ENCODE measurements at places on chromosomes 1 and 21.

GRCh38 chr1:94199398-94199797 lies 38.0 kb downstream of the ARHGAP29 start:
- DNase-seq, result no peak

DNA sequence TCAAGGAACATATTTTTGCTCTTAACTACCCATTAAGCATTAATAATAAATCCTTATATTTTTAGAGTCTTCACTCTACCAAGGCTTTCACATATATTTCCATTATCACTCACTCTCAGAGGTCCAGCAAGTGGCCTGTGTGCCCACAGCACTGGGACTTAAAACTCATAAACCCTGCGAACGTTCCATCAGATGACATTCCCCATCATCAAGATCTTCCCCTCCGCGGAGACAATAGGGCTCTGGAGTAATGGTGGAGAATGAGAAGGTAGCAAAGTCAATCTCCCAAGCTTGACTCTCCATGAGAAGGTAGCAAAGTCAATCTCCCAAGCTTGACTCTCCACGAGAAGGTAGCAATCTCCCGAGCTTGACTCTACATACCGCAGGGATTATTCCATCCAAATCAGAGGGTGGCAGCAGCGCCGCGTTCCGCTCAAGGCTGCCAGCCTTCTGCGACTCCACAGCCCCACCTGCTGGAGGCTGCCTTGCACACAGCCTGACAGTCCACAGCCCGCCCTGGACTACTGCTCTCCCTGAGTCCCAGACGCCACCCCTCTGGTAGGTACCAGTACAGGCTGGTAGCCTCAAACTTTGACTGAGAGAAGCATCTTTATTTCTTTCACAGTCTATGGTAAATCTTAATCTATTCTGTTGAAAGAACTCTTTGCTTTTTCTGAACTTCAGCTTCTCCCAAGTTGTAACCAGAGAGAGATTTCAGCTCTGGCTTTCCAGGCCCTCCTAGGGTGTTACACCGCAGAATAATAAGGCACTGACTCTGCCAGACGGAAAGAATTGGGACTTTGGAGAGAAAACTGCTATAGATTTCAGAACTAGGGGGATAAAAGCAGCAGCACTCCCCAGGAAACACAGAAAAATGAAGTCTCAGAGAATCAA lies 26.4 kb upstream of the CTTNBP2NL start:
- peak; percentile 95 for DNase-seq

GRCh38 chr1:25476186-25477097 lies 45.7 kb downstream of the MACO1 start:
- no peak for DNase-seq

GRCh38 chr1:112472142-112472541 lies 36.6 kb upstream of the WNT2B start:
- DNase-seq, result no peak

- DNase-seq, result no peak
Observed at GRCh38 chr1:58255192-58255591, 291.3 kb downstream of the OMA1 start.

DNA sequence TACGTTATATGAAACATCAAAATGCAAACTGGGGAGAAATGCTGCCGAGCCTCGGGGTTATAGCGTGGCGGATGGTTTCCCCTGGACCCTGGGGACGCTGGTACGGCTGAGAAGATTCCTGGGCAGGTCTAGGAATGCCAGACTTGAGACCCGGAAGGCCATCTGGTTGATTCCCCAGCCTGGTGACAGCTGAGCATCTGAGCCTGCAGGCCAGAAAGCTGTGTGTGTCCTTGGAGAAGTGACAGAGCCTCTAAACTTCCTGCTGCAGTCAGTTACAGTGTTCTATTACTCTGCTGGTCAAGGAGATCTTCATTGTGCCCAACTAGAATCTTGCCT lies 2.3 kb downstream of the VASH2 start:
- no peak for DNase-seq

DNA sequence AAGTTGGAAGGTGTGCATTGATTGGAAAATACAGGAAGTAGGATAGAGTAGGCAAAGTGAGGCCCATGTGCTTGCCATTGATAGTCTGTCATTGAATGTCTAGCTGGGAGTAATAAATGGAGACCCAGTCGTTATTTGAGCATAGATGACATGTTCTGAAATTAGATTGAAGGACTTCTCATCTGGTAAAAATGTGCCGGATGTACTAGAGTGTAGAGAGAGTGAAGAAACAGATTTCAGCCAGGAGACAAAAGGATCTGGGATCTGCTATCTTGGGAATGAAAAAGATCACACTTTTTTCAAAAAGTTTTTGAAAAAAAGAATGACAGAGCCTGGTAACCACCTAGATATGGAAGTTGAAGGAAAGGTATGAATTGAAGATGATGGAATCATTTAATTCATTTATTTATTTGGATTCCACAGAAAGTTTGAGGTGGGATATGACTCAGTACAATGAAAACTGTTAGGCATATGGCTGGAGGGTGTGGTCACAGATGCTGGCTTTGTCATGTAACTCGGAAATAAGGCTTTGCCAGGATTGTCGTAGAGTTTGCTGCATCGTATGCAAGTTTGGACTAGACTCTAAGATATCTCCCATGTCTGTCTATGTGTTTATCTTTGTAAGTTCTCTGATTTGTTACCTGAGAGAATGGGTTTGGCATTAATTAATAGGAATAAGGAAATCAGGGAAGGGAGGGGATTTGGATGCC lies 137.1 kb downstream of the PBX1 start:
- peak; percentile 36 for DNase-seq

DNA sequence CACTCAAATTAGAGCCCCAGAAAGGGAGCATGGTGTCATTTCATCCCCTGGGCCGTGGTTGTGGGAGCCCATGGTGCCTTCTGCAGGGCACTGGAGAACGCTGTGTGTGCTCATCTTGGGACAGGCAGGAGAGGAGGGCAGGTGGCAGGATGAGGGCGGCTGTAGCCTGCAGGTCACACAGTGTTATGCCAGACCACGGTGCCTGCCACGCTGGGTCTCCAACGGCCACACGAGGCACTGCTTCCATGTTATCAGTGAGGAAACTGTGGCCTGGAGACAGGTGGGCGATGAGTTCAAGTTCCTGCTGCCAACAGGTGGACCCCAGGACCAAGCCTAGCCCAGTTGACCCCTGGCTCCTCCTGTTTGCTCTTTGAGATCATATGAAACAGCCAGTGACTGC lies 21.0 kb downstream of the ABCG1 start:
- no peak for DNase-seq

DNA sequence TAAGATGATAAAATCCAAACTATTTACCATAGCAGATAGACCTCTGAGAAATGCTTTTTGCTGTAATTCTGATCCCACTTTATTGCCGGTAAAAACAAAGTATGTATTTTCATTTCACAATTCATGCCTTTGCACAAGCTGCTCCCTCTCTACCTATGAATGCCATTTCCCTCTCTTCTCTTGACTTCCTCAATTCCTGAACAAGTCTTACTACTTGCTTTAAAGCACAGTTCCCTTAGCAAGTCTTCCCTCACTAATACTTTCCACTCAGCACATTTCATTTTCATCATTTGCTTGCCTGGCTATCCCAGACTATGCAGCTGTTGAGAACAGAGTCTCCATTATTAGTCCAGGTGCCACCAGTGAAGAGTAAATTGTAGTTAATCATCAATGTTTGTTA lies 13.8 kb downstream of the GPATCH2 start:
- no peak for DNase-seq

DNA sequence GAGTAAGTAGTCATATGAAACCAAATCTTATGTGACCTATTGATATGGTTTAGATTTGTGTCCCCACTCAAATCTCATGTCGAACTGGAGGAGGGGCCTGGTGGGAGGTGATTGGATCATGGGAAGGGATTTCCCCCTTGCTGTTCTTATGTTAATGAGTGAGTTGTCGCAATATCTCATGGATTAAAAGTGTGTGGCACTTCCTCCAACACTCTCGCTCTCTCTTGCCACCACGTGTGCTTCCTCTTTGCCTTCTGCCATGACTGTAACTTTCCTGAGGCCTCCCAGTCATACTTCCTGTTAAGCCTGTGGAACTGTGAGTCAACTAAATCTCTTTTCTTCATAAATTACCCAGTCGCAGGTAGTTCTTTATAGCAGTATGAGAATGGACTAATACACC lies 241.2 kb downstream of the RGS7 start:
- peak; percentile 17 for DNase-seq

DNA sequence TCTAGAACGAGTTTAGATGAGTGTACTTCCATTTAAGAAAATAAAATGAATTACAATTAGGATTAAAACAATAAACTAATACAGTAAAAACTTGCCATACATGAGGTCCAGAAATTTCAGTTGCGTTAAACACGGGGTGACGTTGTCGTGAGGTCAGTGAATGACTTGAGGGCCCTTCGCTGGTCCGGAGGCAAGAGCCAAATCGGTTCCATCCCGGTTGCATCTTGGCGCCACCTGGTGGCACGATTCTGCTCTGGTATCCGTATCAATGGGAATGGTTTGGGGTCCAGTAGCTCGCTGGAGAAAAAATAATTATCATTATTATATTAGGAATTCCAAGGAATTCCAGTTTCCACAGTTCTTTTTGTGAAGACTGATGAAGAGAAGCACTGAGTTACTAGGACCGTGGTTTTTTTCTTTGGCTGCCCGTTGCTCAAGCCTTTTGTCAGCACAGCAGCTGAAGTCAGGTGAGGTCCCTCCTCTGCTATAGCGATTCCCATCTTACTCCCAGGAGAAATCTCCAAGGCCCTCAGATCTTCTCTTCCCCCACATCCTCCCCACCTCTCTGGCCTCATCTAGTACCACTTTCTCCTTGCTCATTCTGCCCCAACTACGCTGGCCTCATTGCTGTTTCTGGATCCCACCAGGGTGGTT lies 161.4 kb downstream of the SLC35F3 start:
- DNase-seq, result peak; percentile 84

DNA sequence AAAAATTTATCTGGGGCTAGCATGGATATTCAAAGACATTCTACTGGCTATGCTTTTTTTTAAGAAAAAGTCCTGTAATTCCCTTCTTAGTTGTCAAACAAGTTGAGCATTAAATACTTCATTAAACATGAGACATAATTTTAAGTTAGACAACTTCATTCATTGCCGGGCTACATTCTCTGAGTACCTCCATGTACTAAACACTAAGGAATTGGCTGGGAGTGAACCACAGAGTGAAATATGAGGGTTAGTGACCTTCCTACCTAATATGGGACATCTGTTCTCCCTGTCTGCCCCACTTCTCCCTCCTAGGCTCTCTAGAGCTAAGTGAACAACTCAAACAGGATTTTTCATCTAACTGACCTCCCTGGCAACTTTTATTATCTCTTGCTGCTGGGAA lies 370.4 kb downstream of the VAV3 start:
- no peak for DNase-seq

DNA sequence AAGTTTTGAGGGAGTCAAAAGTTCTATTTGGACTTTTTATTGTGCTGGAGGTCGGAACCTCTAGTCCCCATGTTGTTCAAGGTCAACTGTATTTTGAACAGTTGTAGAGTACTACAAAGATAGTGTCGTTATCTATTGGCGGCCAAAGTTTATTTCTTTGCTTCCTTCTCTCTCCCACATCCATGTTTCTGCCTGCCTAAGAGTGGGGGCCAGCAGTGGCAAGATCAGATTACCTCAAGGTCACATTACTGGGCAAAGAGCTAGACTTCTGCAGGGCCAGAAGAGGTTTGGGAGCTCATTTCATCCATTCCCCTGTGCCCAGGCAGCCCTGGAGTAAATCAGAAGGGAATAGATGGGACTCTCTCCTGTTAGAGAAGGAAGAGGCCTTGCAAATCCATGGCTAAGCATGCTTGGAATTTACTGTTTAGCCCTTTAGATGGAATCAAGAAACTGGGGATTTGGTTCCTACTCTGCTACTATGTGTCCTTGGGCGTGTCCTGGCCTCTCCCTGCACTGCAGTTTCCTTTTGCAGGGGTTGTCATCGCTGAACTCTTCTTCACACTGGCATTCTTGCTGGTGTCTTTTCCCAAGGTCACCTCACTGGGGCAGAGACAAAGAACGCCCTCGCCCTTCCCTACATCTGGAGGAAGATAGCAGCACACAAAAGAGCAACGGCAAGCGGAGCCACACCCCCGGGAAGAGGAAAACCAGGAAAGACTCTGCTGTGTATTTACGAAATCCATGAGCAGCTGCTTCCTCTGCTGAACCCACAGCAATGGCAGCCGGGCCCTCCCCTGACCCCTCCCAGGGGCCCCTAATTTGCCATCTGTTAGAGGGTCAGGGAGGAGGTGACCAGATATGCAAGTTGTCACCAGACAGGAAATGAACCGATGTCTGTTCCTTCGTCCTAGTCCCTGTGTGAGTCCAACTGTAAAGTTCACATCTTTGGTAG lies 73.3 kb downstream of the PLPP3 start:
- DNase-seq, result no peak

DNA sequence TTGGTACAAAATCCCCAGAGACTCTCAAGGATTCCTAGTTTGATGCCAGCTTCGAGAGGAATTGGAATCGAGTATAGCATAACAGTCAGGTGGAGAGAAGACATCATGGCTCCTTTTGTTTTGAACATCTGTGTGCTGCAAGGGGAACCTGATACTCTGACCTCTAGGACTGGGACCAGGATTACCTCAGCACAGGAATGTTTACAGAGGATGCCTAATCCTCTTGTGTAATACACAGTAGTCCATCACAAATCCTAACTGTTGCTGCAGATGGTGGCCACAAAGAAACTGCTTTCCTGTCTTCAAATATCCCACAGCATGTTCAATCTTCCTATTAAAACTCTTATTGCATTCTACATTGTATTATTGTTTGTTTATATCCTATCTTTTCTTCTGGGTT lies 111.8 kb upstream of the PRMT6 start:
- no peak for DNase-seq

GRCh38 chr1:1926886-1927660 lies 8.0 kb upstream of the TMEM52 start:
- DNase-seq, result no peak

DNA sequence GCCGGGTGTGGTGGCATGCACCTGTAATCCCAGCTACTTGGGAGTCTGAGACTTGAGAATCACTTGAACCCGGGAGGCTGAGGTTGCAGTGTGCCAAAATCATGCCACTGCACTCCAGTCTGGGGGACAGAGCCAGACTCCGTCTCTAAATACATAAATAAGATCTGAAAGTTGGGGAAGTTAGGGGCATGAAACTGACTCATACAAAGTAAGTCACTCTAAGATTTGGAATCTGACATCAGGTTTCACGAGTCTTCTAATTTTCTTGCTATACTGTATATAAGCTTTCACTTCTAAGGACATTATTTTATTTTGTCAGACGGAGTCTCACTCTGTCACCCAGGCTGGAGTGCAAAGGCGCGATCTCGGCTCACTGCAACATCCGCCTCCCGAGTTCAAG lies 30.1 kb downstream of the RNF19B start:
- DNase-seq, result no peak

DNA sequence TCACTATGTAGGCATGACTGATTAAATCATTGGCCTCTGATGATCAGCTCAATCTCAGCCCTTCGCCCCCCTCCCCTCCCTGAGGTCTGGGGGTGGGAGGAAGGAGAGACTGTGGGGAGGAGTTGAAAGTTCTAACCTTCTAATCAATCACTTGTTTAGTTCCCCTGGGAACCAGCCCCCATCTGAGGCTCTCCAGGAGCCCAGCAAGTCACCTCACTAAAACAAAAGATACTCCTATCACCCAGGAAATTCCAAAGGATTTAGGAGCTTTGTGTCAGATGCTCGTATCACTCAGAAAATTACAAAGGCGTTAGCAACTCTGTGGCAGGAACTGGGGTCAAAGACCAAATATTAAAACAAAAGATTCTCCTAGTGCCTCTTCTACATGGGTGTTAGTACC lies 21.6 kb downstream of the SYF2 start:
- no peak for DNase-seq
